ENCODE measurements at places on chromosomes 12 and 14.
A peak's percentile ranks its signal among the peaks of the same experiment; 100 is the strongest.

GRCh38 chr12:106147956-106148355, 9.2 kb upstream of the NUAK1 start:
- DNase-seq = peak; percentile 79

GRCh38 chr12:19138551-19138950, 9.0 kb downstream of the PLEKHA5 start:
- no peak for DNase-seq

GRCh38 chr14:23568600-23569331, 1.2 kb upstream of the AP1G2 start:
- DNase-seq = no peak

DNA sequence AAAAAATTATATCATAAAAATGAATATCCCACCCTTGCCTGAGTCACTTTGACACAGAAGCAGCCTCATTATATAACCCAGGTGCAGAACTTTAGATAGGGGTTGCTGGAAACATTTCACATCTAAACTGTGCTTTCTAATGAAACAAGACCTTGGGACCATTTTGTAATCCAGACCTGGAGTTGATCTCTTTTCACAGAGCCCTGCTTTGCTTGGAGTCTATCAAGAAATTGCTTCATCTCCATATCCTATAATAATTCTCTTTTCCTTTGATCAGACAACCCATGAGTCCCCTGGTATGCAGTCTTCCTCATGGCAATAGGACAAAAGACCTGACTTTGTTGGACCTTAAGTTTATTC, 76.3 kb downstream of the HSD17B6 start:
- DNase-seq = no peak

DNA sequence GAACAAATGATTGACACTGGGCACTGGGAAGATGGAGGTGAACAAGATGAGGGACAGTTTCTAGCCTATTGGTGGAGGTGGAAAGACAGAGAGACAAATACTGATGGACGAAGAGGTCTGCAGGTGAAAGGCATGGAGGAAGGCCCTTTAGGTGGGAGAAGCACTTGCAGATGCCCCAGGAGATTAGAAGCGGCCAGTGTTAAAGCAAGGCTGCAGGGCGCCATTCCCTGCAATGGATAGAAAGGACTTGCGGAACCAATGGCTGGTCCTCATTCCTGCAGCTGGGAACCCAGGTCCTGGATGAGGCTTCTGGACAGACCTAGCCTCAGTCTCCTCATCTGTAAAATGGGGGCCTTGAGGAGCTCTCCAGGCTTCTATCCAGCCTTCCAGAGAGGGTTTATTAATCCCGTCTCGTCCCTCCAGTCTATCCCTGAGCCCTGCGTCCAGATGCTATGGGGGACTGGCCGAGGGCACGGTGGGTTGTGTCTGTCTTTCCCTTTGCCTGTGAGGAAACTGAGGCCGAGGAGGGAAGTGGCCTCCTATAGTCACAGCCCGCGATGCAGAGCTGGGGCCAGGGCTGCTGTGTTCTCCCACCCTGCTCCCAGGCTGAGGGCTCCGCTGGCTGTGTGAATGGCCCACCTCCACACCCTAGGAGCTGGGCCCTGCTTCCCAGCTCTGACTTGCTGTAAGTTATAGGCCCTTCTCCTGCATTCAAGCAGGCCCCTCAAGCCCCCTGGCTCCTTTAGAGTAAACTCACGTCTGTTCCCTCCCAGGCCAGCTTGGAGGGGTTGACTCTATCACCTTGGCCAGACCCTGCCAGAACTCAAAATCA, 33.0 kb downstream of the CYP46A1 start:
- DNase-seq = no peak

DNA sequence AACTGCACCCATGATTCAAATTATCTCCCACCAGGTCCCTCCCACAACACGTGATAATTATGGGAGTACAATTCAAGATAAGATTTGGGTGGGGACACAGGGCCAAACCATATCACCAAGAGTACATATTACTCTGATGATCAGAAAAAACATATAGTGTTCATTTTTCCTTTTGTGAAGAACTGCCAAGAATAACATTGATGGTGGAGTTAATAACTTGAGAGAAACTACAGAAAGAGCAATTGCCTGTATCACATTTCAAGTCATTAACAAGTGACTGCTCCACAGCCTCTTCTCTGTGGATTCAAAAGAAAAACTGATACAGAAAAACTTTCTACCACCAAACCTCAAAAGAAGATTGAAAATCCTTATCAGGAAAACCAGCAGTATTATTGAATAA, 34.7 kb downstream of the GRIP1 start:
- DNase-seq = no peak

- peak; percentile 77 for DNase-seq
These were observed at the start of gene SLC16A7 for GRCh38 chr12:59595883-59596540. TSS of gene SLC16A7 (plus strand) at chr12:59596029. CDS start at chr12:59704802, 108,773 bp downstream.

DNA sequence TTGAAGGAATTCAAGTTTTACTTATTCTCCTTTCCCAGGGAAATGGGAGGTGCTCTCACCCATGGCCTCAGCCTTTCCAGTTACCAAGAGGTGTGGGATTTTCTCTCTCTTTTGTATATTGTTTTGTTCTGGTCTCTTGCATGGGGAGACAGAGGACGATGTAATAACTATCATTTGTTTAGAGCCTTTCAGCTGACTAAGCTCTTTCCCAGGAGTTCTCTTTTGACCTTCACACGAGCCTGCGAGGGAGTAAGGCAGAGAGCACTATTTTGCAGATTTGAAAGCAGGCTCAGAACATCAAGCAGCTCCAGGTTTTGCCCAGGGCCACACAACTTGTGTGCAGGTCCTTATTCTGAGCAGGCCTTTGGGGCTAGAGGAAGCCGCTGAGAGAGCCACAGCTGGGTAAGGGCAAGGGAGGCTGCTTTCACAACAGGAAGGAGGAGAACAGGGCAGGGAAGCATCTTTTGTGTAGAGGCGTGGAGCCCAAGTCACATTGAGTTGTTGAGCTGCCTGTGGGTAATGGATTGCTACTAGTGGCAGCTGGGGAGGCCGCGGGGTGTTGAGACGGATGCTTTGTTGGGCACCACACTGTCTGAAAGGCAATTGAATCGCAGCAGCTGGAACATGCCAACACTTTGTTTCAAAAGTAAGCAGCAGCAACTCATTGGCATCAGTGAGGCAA, 116.2 kb downstream of the PRMT8 start:
- no peak for DNase-seq

- DNase-seq = no peak
These were observed 43.6 kb upstream of the DDX11 start for GRCh38 chr12:31029916-31030562.

Data from NCI-H2029 treated with DMSO at 0.1 percent for 48 hours (cell line).